ENCODE measurements at places on chromosomes 6 and 20.

GRCh38 chr20:63116412-63117106 lies 99.4 kb downstream of the YTHDF1 start:
- no peak for DNase-seq

- no peak for DNase-seq
These were observed 561.3 kb downstream of the DHX35 start for GRCh38 chr20:39523405-39523804.

DNA sequence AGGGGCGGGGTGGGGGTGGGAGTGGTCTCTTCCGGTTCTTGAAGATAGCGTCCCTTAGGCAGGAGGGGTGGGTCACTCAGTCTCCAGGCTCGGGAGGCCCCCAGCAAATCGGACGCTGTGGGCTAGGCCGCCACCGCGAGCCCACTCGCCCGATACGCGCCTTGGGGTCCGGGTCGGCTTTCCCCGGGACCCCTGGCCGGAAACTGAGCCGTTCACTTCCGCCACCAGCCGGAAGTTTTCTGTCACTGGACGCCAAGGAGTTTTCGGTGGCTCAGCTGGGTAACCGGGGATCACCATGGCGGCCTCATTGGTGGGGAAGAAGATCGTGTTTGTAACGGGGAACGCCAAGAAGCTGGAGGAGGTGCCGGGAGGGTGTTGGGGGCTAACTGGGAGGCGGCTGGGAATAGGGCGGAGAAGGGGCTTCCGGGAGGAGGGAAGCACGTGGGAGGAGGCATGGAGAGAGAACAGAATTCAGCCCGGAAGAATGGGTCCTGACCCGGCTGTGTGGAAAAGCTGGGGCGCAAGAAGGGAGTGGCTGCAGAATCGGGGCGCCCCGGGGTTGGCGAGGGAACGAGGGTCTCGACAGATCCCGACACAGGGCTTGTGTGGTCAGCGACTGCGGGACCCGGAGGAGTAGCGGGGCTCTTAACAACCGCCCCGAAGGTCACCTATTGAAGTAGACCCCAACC lies at the start of gene ITPA:
ITPA (plus strand) TSS at position 242 of the 689 bp plus-strand sequence; CDS start at position 296, 54 bp downstream.
- DNase-seq = peak; percentile 51

GRCh38 chr6:126388104-126388598 lies 48.2 kb downstream of the CENPW start:
- DNase-seq = no peak

- no peak for DNase-seq
These were observed 30.6 kb downstream of the RBM24 start for GRCh38 chr6:17311595-17312311.

DNA sequence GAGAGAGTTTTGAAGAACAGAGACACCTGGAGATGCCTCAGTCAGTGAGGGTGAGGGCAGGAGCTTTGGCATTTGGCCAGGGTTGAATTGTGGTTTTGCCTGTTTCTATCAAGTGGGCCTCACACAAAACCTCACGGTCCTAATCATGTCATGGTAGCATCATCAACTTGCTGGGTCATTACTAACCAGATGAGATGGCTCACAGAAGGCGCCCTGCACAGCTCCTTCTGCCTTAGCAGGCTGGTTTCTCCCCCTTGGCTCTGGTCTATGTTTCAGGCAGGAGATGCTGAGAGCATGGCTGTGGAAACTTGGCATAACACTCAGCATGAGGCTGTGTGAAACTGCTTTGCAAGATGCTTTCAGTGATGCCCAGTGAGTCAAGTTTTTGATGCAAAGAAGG lies 99.3 kb downstream of the LRRC1 start:
- DNase-seq = peak; percentile 33

DNA sequence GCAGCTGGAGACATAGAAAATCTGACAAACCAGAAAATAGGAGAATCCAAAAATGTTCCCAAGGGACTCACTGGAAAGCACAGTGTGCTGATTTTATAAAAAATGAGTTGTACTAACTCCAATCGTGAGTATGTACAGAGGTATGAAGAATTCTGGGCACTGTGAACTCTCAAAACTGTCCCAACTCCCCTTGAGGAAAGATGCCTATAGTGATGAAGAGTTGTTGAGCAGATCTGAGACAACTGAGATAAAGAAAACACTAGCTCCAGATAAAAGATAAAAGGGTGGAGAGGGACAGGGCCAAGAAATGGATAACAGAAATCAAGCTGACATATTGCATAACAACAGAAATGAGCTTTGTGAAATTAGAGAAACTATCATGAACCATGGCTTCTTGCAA lies 481.4 kb downstream of the MAFB start:
- DNase-seq = no peak

DNA sequence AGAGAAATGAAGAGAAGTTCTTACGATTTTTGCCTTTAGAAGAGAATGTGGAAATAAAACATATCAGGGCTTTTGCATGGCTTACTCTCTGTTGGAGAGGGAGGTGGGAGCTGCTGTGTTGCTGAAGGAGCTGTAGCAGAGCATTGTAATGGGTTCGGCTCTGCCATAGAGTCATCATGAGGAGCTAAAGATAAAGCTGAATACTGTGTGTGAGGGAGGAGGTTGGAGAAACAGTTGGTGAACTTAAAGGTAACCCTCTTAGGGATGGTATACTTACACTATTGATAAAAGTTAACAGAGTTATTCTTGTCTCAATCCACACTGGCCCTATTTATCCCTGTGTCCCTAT lies 34.8 kb downstream of the CTNNBL1 start:
- DNase-seq = no peak

GRCh38 chr20:22582386-22582963 lies 1.9 kb downstream of the FOXA2 start:
- no peak for DNase-seq

DNA sequence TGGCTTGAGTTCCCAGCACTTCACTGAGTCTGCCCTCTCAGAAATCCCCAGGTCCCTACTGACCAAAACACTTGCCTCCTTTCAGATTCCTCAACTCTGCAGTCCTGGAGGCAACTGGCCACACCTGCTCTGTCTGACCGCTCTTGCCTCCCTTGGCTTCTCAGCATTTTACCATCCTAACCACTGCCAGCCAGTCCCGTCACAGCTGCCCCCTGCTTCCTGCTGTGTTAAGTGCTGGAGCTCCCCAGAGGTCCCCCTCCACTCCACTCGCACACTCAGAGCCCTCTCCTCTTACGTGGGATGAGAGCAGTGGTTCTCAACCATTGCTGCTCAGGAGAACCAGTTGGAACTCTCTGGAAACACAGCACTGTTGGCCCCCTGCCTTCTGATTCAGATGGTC lies 20.5 kb downstream of the ADAT2 start:
- no peak for DNase-seq

GRCh38 chr6:167704396-167704901 lies 122.3 kb upstream of the AFDN start:
- no peak for DNase-seq

Data from activated T-cell treated with anti-CD3 and anti-CD28 coated beads for 24 hours (primary cell).